ENCODE measurements at places on chromosomes 12 and 14.

- DNase-seq: no peak
Measured at GRCh38 chr12:11763760-11764520, 114.5 kb downstream of the ETV6 start.

DNA sequence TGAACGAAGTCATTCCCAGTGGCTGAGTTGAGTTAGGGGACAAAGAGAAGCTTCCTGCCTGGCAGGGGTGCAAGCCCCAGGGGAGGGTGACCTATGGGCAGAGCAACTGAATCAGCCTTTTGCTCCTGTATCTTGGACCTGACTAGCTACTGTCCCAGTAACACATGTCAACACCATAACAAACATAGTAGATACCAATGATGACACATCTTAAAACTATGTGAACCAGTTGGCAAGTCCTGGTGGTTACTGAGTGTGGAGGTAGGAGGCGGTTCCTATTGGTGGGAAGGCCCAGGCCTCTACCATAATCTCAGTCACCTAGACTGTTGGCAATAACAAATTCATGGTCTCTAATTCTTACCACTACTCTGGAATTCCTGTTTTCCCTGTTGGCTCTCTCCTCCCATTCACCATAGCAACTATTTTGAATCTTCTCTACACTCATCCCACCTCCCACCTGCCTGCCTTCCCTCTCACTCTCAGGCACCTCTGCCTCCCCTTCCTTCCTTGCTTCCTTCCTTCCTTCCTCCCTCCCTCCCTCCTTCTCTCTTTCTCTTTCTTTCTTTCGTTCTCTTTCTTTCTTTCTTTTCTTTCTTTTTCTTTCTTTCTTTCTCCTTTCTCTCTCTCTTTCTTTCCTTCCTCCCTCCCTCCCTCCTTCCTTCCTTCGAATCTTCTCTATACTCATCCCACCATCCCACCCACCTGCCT, 8.1 kb upstream of the P2RX7 start:
- DNase-seq: peak; percentile 64

DNA sequence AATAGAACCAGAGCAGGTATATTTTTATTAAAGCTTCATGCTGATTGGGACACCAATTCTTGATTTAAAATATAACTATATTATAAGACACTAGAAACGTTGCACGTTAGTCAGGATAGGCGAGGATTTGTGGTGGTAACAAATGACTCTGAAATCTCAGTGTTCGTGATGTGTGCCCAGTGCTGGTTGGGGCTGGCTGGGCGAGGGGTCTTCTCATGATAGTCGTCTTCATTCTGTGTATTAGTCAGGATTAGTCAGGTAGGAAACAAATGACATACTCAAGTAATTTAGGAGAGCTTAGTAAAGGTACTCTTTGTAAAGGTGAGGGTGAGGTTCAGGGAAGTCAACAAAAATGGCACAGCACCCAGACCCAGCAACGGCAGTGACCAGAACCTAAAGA, 73.9 kb upstream of the HIF1A start:
- no peak for DNase-seq

- DNase-seq: no peak
Measured at GRCh38 chr14:65769151-65769550, 356.6 kb downstream of the FUT8 start.

GRCh38 chr14:34027990-34028495, 77.2 kb upstream of the EGLN3 start:
- DNase-seq: no peak

GRCh38 chr12:82426081-82426480, 67.8 kb downstream of the METTL25 start:
- no peak for DNase-seq

DNA sequence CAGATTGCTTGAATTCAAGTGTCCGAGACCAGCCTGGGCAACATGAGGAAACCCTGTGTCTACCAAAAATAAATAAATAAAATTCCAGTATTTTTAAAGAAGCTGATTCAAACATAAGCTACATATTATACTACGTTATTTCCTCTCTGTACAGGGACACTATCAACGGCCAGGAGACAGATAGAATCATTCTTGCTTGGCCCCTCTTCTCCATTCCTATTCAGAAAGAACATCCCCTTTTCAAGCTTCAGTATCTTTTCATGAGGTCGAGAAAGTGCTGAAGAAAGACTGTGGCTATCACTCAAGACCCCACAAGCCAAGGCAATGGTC, 314 bp upstream of the DHRS7 start:
- no peak for DNase-seq

- no peak for DNase-seq
Measured at GRCh38 chr12:128830505-128830893, 6.7 kb upstream of the SLC15A4 start.

- DNase-seq: no peak
Measured at GRCh38 chr12:14843425-14843887, at the start of gene ART4. ART4 (minus strand) TSS chr12:14843526; CDS start chr12:14843113, 413 bp downstream.
